Renal cortical epithelial cell (primary cell): ENCODE measurements at places on chromosomes 5 and 9.

- no peak for DNase-seq
Measured at GRCh38 chr5:179427676-179428056, 82.4 kb upstream of the ADAMTS2 start.

GRCh38 chr9:94576131-94576530, 17.5 kb downstream of the FBP2 start:
- no peak for DNase-seq

- no peak for DNase-seq
Measured at GRCh38 chr5:6722015-6722414, 8.8 kb downstream of the TENT4A start.

- no peak for DNase-seq
Measured at GRCh38 chr5:145775411-145775810, 59.7 kb downstream of the PRELID2 start.

DNA sequence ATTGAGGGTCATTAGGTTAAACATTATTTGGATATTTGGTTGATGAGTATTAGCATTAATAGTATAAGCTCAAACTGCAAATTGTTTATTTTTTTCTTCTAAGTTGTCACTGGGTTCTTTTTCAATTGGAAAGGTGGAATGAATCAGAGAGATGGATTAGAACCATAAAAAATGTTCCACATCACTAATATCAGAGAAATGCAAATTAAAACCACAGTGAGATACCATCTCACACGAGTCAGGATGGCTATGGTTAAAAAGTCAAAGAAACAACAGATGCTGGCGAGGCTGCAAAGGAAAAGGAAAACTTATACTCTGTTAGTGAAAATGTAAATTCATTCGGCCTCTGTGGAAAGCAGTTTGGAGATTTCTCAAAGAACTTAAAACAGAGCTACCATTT, 122.8 kb downstream of the CCDC192 start:
- peak; percentile 32 for DNase-seq

- DNase-seq: no peak
Measured at GRCh38 chr9:131545786-131546335, 538 bp downstream of the PRRT1B start.

- no peak for DNase-seq
Measured at GRCh38 chr5:79886925-79887655, 104.0 kb downstream of the MTX3 start.

DNA sequence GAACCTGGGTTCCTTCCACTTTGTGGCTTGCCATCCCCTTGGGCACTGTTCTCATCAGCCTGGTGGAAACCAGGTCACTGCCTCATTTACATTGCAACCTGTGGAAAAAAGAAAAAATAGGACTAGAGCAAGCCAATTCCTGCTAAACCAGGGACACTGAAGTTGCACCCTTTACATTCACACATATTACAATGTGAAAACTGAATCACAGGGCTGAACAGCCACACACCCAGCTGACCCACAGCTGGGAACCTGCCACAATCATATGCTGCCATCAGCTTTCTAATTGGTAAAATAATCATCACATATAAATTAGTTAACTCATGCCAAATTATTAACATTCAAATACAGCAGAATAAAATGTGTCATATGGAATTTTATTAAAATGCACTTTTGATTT, 94.5 kb downstream of the CDH6 start:
- no peak for DNase-seq

GRCh38 chr9:33748633-33749304, 46.6 kb upstream of the PRSS3 start:
- DNase-seq: no peak

DNA sequence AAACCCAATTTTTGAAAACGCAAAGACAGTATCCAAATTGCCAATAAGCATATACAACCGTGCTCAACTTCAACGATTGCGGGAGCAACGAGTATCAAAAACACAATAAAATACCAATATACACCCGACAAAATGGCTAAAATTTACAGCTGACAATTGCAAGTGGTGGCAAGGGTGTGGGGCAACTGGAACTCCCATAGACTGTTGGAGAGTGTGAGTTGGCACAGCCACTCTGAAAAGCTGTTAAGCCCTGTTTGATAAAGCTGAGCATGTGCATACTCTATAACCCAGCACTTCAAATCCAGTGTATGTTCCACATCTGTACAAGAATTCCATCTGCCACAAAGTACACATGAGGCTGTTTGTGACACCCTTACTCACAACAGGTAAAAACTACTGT, 20.3 kb upstream of the NKD2 start:
- no peak for DNase-seq

DNA sequence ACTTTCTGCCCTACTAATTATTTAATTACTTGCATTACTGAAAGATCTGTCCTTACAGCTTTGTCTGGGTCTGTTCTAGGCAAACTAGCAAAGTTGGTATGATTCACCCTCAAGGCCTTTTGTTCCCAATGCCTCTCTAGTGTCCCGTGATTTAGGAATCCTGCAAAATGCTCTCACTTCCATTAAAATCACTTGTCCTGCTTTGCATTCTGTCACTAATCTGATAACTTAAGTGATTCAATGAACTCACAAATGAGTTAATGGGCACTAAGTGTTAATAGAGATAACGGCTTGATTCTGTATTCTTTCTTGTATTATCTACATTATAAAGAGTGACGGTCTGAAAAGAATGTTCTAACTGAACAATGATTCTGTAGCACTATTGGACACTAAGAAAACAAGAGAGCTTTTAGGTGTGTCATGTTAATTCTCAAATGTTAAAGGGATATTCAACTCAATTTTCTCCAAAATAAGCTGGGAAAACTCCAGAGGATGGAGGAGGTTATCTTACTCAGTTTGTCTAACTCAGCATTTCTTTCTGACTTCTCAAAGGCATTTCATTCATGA, 697.3 kb downstream of the CETN3 start:
- DNase-seq: no peak

GRCh38 chr9:89899573-89899972, 294.8 kb downstream of the GADD45G start:
- no peak for DNase-seq

DNA sequence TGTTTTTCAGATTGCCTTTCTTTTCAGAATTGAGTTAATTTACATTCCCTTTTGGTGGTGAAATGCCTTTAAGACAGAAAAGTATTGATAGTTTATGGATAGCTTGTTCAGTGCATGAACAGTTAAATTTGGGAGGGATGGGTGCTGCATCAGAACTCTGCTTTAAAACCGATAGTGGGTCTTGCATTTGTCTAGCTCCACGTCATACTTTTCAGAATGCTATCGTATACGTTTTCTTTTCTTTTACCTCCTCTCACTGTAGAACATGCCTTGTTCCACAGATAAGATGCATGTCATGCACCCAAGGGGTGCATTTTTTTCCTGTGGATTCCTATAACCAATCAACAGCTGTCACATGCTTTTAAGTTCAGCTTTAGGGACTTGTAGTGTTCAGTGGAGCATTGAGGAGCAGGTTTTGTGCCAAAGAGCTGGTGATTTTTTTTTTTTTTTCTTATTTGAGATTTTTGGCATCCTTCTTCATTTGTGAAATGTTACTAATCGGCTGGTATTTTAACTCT, 2.3 kb downstream of the SLC44A1 start:
- no peak for DNase-seq

GRCh38 chr5:157680239-157680638, 8.9 kb downstream of the C5orf52 start:
- no peak for DNase-seq

- no peak for DNase-seq
Measured at GRCh38 chr5:51650824-51651223, 267.6 kb downstream of the ISL1 start.

GRCh38 chr9:137789295-137789895, 88.2 kb upstream of the CACNA1B start:
- peak; percentile 18 for DNase-seq

DNA sequence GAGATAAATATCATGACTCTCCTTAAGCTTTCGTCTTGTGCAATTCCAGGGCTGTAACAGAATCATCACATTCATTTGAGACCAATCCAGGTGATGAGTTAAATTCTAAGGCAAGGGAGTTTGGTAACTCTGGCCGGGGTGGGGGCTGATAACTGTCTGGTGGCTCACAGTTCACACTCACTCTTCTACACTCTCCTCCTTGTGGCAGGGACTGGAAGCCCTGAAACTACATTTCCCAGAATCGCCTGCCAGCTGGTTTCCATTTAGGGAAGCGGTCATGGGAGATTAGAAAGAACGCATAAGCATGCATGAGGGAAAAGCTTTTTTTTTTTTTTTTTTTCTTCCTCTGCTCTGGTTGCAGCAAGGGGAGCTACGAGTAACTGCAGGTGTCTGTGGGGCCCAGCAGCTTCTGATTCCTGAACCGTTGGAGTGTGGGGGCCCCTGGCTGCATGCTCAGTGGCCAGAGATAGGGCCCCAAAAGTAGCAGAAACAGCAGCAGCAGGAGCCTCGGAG, 154.8 kb upstream of the TBC1D2 start:
- peak; percentile 29 for DNase-seq
